H1 (cell line): ENCODE measurements at places on chromosomes 6 and 20.

- DNase-seq = no peak
Observed at GRCh38 chr6:22056398-22056797, 240.4 kb downstream of the PRL start.

DNA sequence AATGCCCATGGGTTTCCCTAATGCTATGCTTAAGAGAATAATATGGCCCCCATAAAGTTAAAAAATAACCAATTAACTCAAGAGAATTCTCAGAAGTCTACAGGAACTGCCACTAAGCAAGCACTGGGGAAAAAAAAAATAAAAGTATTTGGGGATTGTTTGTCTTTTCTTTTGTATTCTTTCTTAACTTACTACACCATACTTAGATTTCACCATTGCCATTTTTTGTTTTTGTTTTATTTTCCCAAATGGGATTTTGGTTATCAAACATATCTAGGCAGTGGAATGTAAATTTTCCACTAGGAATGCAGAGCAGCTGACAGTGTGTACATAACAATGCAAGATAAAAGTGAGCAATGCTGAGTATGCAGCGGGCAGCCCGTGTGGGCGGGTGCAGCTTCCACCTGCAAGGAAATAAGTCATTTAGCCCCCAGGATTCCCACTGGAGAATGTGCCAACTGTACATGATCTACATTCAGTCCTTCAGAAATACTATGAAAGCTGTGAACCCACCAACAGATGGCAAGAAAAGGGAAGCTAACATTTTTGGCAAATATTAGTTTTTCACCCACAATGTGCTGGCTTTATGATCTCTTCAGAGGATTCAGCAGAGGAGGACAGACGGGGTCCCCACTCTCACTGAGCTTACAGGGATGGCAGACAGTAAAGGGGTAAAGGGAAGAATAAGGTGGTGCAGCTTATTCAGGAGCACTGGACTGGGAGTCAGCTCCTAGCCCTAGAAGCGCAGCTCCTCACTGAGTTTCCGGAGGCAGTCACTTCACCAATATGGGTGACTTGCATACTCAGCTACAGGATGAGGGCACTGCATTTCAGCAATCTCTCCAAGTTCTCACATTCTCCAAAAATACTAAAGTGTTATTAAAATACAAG, 44.4 kb downstream of the DCDC2 start:
- no peak for DNase-seq

- no peak for DNase-seq
Observed at GRCh38 chr6:127120023-127120786, 1.7 kb downstream of the RSPO3 start.

GRCh38 chr6:31643818-31644454, 8.5 kb downstream of the BAG6 start:
- no peak for DNase-seq

DNA sequence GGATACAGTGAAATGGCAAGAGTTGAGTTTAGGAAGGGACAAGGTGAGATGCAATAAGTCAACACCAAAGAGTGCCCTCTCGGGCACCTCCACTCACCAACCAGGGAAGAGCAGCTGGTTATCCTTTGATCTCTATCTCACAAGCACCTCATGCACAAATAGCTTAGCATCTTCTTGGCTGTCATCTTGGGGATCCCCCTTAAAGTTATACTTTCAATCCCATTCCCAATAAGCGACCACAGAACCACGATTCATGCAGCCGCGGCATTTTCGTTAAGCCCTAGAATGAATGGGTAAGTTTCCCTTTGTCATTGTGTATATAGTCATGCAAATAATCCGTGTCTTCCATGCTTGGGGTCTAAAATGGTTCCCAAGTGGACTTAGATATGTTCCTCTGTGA, 73.5 kb downstream of the ADTRP start:
- DNase-seq = no peak

DNA sequence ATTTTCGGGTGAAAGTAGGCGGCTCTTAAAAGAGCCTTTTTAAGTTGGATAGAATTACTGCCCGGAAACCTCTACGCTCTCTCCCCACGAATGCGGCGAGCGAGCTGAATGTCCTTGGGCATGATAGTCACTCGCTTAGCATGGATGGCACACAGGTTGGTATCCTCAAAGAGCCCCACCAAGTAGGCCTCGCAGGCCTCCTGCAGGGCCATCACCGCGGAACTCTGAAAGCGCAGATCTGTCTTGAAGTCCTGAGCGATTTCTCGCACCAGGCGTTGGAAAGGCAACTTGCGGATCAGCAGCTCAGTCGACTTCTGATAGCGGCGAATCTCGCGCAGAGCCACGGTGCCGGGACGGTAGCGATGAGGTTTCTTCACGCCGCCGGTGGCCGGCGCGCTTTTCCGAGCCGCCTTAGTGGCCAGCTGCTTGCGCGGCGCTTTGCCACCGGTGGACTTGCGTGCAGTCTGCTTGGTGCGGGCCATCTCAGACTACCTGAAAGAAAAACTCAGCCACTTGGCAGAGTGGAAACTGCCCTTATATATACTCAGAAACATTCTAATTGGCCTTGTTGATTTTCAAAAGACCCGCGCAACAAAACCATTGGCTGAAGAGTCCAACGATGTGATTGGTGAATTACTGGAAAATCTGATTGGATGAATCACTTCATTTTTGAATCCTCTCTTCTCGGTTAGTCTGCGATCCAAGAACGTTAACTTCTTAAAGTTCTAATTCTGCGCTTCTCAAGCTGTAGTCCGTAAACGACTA, 93.9 kb upstream of the BTN3A2 start:
- peak; percentile 85 for DNase-seq

GRCh38 chr20:17648791-17649730, 33.0 kb downstream of the RRBP1 start:
- DNase-seq = no peak

DNA sequence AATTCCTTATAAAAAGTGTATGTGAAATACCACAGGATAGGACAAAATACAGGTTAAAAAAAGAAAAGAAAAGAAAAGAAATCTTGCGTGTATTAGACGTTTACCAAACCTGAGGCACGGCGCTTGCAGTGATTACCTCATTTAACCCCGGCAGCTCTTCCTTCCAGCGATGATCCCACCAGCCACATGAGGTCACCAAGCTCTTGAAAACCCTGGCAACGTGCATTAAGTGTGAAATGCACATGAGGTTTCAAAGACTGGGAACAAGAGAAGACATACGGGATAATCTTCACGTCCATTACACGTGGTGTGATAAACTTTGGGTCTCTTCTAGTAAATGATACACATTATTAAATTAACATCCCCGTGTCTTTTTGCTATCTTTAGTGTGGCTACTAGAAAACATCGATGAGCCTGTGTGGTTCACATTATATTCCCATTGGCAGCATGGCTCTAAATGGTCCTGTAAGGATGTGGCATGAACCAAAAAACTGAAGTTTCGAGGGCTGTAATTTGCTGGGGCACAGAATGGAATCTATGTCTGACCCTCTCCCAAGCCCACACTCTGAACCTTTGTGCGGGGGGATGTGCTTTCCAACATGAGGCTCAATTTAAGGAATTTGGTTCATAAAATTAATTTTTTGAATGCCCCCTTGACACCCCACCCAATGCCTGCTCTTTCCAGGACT, 59.2 kb upstream of the THBS2 start:
- no peak for DNase-seq

DNA sequence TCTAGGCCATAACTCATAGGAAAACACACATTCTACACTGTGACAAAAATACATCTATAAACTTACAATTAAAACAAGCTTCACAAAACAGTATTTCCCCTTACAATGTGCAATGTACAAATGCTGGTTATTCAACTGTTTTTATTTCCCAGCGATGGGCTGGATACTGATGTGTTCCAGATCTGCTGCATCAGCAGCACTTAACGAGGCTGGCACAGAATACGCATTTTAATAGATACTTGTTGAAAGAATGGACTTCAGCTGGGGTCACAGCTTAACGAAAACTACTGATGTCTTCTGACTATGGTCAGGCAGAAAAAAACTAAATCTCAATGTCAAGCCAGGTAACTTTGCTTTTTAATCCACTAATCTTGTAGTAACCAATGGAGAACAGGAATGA, 70.9 kb downstream of the B4GALT5 start:
- DNase-seq = no peak

DNA sequence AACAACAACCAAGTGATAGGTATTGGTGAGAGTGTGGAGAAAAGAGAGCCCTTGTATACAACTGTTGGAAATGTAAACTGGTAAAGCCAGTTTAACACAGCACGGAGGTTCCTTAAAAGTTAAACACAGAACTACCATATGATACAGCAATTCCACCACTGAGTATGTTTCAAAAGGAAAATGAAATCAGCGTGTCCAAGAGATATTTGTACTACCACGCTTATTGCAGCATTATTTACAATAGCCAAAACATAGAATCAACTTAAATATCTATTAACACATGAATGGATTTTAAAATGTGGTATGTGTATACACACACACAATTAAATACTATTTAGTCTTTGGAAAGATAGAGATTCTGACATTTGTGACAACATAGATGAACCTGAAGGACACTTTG, 1.1 kb downstream of the PTCHD4 start:
- no peak for DNase-seq
